ENCODE measurements at places on chromosomes 13 and 19. TPM values are rescaled to one million over a fixed set of nuclear protein-coding genes. Genes with fewer than 3 reads are reported as not detected.

DNA sequence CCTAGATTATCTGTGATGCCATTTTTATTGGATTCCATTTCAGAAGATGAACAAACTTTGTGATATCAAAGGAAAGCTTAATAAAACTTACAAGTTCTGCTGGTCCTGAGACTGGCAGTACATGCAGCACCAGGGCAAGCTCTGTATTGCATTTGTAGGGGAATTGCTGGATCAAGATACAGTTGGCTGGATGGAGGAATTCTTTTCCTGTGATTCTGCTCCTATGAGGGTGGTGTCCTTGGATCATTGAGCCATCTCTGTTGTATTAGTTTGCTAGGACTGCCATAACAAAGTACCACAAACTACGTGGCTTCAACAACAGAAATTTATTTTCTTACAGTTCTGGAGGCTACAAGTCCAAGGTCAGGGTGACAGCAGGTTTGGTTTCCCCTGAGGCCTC is 33.9 kb upstream of the CSNK1A1L start:
- no peak for DNase-seq
- H3K27ac ChIP-seq, result no peak overlapping the region
- no peaks in the 10 kb centered on the region for H3K4me1 ChIP-seq
- no peaks in the 10 kb centered on the region for H3K27me3 ChIP-seq

- H3K36me3 ChIP-seq, result no peaks in the 10 kb centered on the region
- no peaks in the 10 kb centered on the region for H3K27me3 ChIP-seq
- no peaks in the 10 kb centered on the region for H3K4me1 ChIP-seq
- no peak overlapping the region for H3K27ac ChIP-seq
- no peak overlapping the region for H3K4me3 ChIP-seq
- DNase-seq, result no peak
Measured at GRCh38 chr13:35866801-35867200, 264.4 kb downstream of the DCLK1 start.

Gene LILRB4
- 1.6 TPM for total RNA-seq

Gene THSD8
- not detected for total RNA-seq

Gene ZNF568
- total RNA-seq, result 9.2 TPM

Gene APLP1
- 3.6 TPM for total RNA-seq

Gene KXD1
- 115 TPM for total RNA-seq

GRCh38 chr13:33487575-33488243 is 202.2 kb upstream of the STARD13 start:
- H3K27ac ChIP-seq, result no peak overlapping the region
- H3K27me3 ChIP-seq, result no peaks in the 10 kb centered on the region
- H3K4me1 ChIP-seq, result no peaks in the 10 kb centered on the region
- no peak overlapping the region for H3K4me3 ChIP-seq
- no peak for DNase-seq

Measured in prostate gland (tissue), 2 donors.